ENCODE measurements at places on chromosomes 3 and 15.

- no peak for DNase-seq
Measured at GRCh38 chr3:188449421-188449820, 295.5 kb downstream of the LPP start.

DNA sequence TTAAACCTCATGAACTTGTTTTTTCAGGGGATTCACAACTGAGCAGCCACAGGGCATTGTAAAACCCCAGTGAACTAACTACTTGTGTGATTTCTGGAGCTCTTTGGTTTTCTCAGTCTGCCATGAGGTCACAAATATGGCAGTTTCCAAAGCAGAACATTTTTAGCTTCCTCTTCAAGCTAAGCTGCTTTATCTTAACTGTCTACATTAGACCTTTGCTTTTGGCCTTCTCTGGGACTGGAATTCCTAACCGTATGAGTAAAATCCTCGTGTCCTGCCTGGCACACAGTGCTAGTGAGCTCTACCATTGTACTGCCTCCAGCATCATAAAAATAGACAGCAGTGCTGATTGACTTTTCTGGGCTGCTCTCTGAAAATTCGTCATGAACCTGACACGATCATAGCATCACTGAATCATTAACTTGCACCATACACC is 22.1 kb downstream of the CDIN1 start:
- no peak for DNase-seq

DNA sequence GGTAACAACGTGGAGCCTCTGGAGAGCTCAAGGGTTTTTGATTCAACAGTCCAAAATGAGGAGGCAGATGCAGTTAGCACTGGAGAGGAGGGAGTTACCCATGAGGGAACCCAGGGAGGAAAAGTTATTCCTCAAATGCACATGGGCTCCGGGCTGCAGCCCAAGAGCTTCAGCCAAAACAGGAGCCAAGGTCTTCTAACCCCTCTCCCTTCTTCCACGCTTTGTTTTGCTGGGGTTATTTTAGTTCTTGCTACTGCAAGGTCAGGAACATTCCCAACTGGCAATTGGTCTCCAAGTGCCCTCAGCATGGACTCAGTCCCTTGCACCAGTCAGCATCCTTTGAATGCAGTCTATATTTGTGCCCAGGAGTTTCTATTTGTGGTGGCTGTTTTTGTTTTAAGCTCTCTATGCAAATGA is 90.0 kb downstream of the TGFBR2 start:
- no peak for DNase-seq

GRCh38 chr15:66722757-66723540 is 20.9 kb downstream of the SMAD6 start:
- no peak for DNase-seq

DNA sequence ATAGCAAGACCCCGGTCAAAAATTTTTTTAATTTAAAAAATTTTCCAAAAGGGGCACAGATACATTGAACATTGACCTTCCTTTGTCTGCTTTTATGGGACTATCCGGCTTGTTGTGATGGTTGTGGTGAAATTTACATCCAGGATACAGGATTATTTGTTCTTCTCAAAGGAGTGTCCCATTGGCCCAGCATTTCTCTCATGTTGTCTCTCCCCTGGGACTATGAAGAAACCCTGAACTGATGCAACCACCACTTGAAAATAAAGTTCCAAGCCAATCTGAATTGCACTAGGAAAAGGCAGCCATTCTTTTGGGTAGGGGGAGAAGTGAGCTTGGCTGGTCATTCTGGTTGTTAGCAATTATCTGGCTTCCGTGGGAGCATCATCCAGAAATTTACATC is 58.4 kb downstream of the PPARG start:
- no peak for DNase-seq

DNA sequence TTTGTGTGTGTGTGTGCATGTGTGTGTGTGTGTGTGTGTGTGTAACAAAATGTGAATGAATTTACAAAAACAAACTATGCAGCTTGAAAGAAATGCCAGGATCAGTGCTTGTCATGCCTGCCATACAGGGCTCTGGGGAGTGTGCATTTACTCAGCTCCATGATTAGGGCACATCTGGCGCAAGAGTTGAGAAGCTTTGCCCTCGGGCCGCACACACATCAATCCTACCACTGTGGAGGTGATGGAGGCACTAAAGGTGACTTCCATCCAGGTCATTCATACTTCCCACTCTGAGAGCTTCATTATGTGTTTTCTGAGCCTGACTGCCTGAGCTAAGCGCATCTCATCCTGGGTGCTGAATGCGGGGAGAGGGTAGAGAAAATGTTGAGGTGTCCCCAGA is 72.0 kb upstream of the ZBED2 start:
- DNase-seq = no peak

DNA sequence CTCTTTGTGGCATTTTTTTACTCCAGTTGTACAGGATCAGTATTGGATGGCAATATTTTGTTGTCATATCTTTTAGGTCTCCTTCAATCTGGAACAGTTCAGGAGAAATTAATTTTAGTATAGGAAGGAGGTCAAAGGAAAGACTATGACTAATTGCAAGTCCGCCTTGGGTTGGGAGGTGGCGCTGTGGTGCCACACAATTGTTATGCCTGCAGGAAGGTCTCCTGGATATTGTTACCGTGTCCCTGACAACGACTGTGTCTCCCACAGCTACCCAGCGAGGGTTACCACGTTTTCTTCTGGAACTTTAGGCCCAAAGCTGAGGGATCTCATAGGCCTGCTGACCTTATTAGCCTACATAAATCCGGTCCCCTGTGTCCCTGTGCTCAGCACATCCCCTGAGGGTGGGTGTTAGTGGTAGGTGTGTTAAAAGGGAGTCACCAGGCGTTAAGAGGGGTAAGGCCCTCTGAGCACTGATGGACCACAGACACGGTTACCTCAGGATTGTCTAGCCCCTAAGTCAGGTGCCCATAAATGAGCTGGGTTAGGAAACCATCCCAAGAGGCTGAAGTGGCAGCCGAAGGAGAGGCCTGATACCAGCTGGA is 31.5 kb downstream of the KCNAB1 start:
- peak; percentile 18 for DNase-seq

- DNase-seq = no peak
Measured at GRCh38 chr15:32651229-32651837, 9.8 kb downstream of the SCG5 start.

GRCh38 chr3:24259901-24260512 is 234.6 kb downstream of the THRB start:
- no peak for DNase-seq

- no peak for DNase-seq
Measured at GRCh38 chr3:171888466-171888865, 45.3 kb downstream of the TMEM212 start.

DNA sequence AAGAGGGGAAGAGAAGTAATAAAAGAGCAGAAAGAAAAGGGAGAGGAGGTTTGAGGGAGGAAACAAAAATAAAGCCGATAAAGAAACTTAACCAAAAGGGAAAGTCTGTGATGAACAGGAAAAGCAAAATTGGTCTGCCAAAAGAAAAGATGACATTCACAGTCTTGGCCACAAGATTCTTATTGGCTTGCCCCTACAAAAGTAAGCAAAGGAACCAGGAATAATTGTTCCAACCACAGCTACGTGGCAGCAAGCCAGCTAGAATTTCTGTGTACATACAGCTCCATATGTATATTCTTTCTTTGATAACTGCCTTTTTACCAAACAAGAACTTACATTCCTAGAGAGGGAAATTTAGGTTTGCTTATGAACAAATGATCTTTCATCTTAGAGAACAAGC is 79.6 kb downstream of the MLH1 start:
- no peak for DNase-seq

DNA sequence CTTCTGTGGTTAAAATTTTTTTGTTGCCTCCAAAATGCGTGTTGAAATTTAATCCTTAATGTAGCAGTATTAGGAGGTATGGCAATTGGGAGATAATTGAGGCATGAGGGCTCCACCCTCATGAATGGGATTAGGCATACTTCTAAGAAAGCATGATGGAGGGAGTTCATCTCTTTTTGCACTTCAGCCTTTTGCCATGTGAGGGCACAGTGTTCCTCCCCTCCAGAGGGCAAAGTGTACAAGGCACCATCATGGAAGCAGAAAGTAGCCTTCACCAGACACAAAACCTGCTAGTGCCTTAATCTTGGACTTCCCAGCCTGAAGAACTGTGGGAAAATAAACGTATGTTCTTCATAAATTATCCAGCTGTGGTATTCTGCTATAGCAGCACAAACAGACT is 429.5 kb downstream of the ZIC1 start:
- no peak for DNase-seq

GRCh38 chr15:66599536-66600239 is 33.9 kb upstream of the LCTL start:
- DNase-seq = no peak

DNA sequence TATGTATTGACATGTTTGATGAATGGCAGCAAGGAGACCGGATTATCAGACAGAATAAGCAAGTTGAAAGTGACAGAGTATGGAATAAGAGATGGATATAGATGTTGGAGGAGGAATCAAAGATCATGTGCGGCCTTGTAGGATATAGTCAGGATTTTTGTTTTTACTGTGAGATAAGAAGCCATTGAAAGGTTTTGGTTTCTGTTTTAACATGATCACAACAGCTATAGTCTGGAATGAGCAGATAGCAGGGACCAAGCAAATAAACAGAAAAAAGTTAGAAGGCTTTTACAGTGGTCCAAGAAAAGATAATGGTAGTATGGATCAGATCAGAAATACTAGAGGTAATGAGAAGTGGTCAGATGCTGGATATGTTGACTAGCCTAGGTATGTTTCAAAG is 52.6 kb downstream of the SLC12A6 start:
- no peak for DNase-seq

GRCh38 chr3:33426630-33427317 is 13.4 kb downstream of the UBP1 start:
- no peak for DNase-seq

- DNase-seq = no peak
Measured at GRCh38 chr3:9291821-9292410, 42.5 kb upstream of the SRGAP3 start.

DNA sequence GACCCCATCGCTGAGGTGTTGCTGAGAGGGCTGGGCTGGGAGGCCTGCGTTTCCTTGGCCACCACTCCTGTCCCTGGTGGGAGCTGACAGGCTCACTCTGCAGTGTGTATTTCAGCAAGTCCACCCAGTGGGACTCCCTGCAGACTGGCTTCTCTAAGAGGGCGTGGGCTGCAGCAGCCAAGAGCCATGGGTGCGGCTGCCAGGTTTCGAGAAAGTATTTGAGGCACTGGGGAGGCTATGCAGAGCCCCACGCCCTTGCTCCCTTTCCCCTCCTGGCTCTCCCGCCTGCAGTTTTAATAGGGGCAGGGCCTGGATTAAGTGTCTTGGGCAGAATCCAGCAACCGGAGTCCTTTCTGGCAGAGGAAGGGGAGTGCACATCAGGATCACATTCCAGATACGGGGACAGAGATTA is 242.1 kb downstream of the THSD4 start:
- DNase-seq = no peak

DNA sequence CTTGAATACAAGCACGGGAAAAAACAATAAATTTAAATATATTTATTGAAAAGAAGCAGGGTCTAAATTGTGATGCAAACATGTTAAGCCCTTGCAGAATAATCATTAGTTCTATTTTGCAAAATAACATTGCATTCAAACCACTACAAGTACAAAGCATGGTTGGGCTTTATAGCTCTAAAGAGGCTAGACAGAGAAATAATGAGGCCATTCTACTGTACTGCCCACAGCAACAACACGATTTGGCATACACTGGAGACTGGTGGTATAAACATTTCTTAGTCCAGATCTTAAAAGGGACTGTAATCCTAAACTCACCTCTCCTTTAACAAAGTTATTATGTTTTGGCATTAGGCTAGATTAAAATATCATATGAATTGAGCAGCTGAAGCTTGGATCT is 204.3 kb upstream of the LRIG1 start:
- no peak for DNase-seq
